ENCODE measurements at places on chromosomes 4 and X.

DNA sequence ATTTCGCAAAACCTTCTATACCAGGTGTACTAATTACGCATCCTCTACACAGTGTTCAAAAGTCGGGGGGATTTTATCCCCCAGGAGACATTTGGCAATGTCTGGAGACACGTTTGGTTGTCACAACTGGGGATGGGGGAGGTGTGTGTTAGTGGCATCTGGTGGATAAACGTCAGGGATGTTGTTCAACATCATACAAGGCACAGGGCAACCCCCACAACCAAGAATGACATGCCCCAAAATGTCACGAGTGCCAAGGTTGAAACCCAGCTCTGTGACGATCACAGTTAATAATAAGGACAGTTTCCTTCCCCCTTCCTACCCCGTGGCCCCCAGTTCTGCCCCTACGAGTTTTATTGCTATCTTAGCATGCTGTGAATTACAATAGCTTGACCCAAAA lies 15.9 kb upstream of the SEL1L3 start:
- no peaks in the 10 kb centered on the region for H3K36me3 ChIP-seq
- no peak for DNase-seq
- H3K27ac ChIP-seq = no peak overlapping the region
- H3K4me1 ChIP-seq = no peaks in the 10 kb centered on the region
- H3K4me3 ChIP-seq = no peak overlapping the region
- H3K27me3 ChIP-seq = no peaks in the 10 kb centered on the region

- no peaks in the 10 kb centered on the region for H3K36me3 ChIP-seq
- H3K27ac ChIP-seq = no peak overlapping the region
- no peaks in the 10 kb centered on the region for H3K27me3 ChIP-seq
- no peaks in the 10 kb centered on the region for H3K4me1 ChIP-seq
Observed at GRCh38 chrX:69069876-69070275, 95.4 kb downstream of the PJA1 start.

- no peak overlapping the region for H3K27ac ChIP-seq
- no peaks in the 10 kb centered on the region for H3K27me3 ChIP-seq
- H3K4me3 ChIP-seq = no peak overlapping the region
- no peaks in the 10 kb centered on the region for H3K4me1 ChIP-seq
Observed at GRCh38 chrX:98412058-98412457, 1528.3 kb downstream of the RPA4 start.

- H3K36me3 ChIP-seq = no peaks in the 10 kb centered on the region
- H3K4me3 ChIP-seq = no peak overlapping the region
- H3K4me1 ChIP-seq = no peaks in the 10 kb centered on the region
- no peaks in the 10 kb centered on the region for H3K27me3 ChIP-seq
- H3K27ac ChIP-seq = no peak overlapping the region
Observed at GRCh38 chrX:35670889-35671288, 127.3 kb upstream of the MAGEB16 start.

- H3K4me1 ChIP-seq = no peaks in the 10 kb centered on the region
- H3K36me3 ChIP-seq = no peaks in the 10 kb centered on the region
- no peak overlapping the region for H3K27ac ChIP-seq
- no peak for DNase-seq
- no peaks in the 10 kb centered on the region for H3K27me3 ChIP-seq
- H3K4me3 ChIP-seq = no peak overlapping the region
Observed at GRCh38 chr4:54185044-54185780, 43.9 kb upstream of the PDGFRA start.

DNA sequence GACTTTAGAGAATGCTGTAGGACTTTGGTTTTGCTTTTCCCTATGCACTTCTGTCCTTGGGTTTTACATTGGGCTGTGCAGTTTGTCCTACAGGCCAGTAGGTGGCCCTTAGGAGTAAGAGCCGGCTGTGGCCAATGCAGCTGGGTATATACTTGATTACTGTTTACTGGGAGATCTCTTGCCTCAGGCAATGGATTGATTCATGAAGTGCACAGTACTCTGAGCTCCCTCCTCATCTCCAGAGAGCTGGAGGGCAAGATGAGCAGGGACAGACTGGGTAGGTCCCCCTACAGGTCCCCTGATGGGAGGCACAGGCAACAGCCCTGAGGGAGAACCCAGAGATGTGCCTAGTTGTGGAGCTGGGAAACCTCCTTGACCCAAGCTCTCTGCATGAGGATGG lies 103.8 kb upstream of the QRFPR start:
- DNase-seq = no peak
- no peaks in the 10 kb centered on the region for H3K4me1 ChIP-seq
- no peaks in the 10 kb centered on the region for H3K36me3 ChIP-seq
- no peak overlapping the region for H3K27ac ChIP-seq
- H3K4me3 ChIP-seq = no peak overlapping the region
- H3K27me3 ChIP-seq = no peaks in the 10 kb centered on the region

DNA sequence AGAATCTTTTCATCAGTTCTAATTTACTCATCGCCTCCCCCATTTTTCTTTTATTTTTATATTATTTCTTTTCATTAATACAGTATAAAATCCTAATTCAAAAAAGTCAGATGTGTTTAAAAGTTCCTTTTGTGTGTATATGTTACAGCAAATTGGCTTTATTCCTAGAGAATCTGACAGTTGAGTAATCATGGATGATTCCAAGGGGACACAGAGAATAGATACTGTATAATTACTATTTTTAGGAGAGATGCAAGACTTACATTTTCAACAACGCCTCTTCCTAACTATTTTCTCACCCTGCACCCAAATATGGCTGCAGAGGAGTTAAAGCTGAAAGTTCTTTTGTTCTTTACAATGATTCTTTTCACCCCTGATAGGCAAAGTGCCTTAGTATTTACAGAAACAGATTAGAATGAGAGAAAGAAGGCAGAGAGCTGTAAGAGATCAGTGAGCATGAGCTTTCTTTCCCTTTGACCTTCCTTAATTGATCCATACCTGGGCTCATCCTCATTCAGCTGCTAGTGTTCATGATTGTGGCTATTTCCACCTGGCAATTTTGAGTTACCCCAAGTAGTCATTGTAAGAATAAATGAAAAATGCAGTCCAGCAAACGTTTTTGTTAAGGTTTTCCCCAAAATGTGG lies 210.8 kb downstream of the SLC4A4 start:
- DNase-seq = no peak
- H3K27me3 ChIP-seq = no peaks in the 10 kb centered on the region

- H3K36me3 ChIP-seq = no peaks in the 10 kb centered on the region
- no peaks in the 10 kb centered on the region for H3K27me3 ChIP-seq
- no peak overlapping the region for H3K27ac ChIP-seq
- H3K4me1 ChIP-seq = no peaks in the 10 kb centered on the region
Observed at GRCh38 chr4:87985097-87985886, 9.8 kb downstream of the SPP1 start.

DNA sequence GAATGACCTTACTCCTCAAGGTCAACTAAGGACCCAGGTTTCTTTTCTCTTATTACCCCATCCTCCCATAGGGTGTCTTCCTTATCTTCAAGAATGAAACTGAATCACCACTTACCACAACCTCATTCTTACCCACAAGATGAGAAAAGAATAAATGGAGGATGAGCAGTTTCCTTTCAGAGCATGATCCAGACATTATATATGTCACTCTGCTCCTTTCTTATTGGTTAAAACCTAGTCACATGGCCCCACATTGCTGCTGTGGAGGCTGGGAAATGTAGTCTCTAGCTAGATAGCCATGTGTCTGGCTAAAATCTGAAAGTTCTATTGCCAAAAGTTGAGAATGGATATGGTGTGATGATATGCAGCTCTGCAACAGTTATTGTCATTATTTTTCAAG lies 62.4 kb upstream of the RAI2 start:
- H3K4me1 ChIP-seq = no peaks in the 10 kb centered on the region
- DNase-seq = no peak
- H3K27me3 ChIP-seq = no peaks in the 10 kb centered on the region
- H3K4me3 ChIP-seq = no peak overlapping the region

DNA sequence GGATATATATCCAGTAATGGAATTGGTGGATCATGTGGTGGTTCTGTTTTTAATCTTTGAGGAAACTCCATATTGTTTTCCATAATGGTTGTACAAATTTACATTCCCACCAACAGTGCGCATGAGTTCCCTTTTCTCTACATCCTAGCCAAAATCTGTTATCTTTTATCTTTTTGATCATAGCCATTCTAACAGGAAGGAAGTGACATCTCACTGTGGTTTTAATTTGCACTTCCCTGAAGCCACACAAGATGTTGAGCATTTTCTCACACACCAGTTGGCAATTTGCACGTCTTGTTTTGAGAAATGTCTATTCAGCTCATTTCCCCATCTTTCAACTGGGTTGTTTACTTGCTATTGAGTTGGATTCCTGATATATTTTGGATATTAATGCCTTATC lies 194.9 kb downstream of the CBLL2 start:
- H3K4me3 ChIP-seq = no peak overlapping the region
- DNase-seq = no peak
- H3K27me3 ChIP-seq = no peaks in the 10 kb centered on the region
- H3K4me1 ChIP-seq = no peaks in the 10 kb centered on the region

DNA sequence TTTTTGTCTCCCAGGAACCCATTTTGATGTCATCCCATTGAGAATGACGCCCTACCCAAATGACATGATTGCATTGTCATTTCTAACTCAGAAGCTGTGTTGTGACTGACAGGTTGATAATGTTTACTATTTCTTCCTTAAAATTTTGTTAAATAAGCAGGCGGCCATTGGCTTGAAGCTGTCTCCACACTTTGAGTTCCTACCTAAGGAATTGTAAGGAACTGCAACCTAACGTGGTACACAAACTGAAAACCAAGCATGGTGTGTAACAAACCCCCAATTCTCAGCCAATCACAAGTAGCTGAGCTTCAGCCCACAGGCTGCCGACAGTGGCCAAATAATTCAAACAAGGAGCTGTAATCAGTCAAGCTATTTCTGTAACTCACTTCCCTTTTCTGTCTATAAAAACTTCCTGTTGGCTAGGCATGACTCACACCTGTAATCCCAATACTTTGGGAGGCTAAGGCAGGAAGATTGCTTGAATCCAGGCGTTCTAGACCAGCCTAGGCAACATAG lies 2.9 kb upstream of the MND1 start:
- H3K27ac ChIP-seq = no peak overlapping the region
- H3K4me3 ChIP-seq = no peak overlapping the region
- H3K27me3 ChIP-seq = no peaks in the 10 kb centered on the region
- DNase-seq = no peak

GRCh38 chr4:2935762-2936743 lies 27.2 kb downstream of the NOP14 start:
- peaks cover 24% of the 10 kb centered on the region for H3K4me1 ChIP-seq
- H3K27me3 ChIP-seq = no peaks in the 10 kb centered on the region
- peak overlapping the region; percentile 94 for H3K27ac ChIP-seq
- DNase-seq = peak; percentile 50
- H3K4me3 ChIP-seq = peak overlapping the region; percentile 75

DNA sequence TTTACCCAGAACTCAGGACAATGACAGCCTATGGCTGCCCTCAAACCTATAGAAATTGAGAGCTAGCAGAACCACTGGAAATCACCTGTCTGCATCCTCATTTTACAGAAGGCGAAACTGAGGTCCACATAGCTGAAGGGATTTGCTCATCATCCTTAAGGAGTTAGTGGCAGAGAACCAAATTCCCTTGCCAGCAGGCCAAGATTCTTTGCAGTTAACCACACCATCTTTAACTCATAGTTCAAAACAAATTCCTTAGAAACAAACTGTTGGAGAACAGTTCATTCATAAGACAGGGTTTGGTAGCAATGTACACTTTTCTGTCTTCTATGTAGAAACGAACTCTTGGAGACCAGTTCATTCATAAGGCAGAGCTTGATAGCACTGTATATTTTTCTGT lies 37.9 kb upstream of the RAP2C start:
- H3K4me3 ChIP-seq = no peak overlapping the region
- H3K36me3 ChIP-seq = no peaks in the 10 kb centered on the region
- no peak overlapping the region for H3K27ac ChIP-seq
- H3K4me1 ChIP-seq = no peaks in the 10 kb centered on the region
- H3K27me3 ChIP-seq = no peaks in the 10 kb centered on the region

GRCh38 chrX:18422325-18422724 lies 3.1 kb upstream of the CDKL5 start:
- no peaks in the 10 kb centered on the region for H3K4me1 ChIP-seq
- DNase-seq = no peak

DNA sequence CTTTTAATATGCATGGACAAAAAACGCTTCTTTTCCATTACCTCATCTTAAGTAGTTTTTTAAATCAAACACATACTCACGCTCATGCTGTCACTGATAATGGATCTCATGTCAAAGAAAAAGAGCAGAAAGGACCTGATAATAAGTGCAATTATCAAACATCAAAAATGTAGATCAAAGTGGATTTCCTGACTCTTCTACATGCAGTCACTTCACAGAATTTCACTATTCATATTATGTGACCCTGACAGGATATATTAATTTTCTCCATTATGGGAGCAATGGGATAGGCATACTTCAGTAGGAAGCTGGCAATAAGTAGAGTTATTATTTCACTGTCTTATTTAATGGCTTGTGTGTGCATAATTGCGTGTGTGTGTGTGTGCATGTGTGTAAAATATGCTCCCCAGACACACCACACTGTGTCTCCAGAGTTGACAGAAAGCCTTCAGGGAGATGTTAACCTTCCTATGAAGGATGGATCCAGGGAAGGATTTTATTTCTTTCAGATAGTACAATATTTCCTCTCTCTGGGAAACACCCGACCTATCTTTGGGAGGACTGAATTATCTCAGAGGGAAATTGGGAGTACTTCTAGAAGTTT lies 445.2 kb downstream of the SH2D1A start:
- no peak overlapping the region for H3K27ac ChIP-seq
- H3K27me3 ChIP-seq = no peaks in the 10 kb centered on the region
- no peak for DNase-seq

DNA sequence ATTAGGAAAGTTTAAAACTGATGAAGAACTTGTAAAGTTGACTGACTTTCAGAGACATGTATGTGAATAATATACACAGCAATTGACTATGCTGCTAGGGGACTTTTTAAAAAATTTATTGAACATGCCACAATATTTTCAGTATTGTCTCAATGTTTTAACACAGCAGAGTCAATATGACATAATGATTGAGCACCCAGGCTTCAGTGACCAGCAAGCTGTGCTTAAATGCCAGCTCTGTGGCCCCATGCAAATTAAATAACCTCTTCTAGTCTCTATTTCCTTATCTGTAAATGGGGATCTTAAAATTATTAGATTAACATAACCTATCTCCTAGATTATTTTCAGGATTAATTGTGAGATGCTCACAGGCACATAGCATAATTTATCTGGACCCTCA lies 56.8 kb upstream of the TXK start:
- DNase-seq = no peak
- no peak overlapping the region for H3K4me3 ChIP-seq
- H3K27ac ChIP-seq = no peak overlapping the region
- no peaks in the 10 kb centered on the region for H3K4me1 ChIP-seq

DNA sequence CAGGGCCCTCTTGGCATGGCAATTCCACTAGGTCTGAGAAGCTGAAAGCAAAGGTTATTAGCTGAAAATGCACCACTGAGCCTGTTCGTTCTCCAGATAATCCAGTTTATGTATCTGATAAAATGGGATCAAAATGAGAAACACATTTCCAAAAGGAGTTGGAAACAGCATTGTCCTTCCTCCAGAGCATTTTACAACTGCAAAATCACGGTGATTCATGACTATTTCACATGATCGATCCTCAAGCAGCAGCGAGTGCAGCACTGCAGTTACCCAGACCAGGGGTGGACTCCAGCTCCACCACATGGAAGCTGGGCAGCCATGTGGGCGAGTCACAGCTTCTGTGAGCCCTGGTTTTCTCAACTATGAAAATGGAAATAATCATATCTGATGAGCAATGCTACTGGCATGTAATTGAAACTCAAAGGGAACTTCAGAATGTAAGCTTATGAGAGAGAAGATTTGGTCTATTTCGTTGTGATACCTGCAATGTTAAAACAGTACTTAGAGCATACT lies 78.7 kb upstream of the MSX1 start:
- no peaks in the 10 kb centered on the region for H3K4me1 ChIP-seq
- H3K27ac ChIP-seq = no peak overlapping the region
- no peak for DNase-seq
- H3K4me3 ChIP-seq = no peak overlapping the region
- H3K36me3 ChIP-seq = no peaks in the 10 kb centered on the region
- no peaks in the 10 kb centered on the region for H3K27me3 ChIP-seq

Data from gastrocnemius medialis (tissue), 4 donors.